ENCODE measurements at places on chromosomes 5 and 9.

DNA sequence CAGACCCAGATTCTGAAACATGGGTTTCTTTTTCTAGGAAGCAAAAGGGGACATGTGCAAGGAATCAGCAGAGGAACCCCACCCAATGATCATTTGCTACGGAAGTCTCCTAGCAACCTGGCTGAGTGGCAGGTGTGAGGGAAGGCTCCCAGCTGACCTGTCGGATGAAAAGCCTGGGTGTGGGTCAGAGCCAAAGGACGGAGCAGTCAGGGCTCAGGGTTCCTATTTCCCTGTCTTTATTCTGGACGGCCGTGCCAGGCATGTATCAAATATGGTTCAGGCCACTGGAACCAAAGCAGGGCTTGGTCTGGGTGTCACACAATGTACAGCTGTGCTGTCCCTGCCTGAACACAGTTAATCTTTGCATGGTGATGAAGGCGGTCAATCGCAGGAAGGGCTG lies 20.1 kb downstream of the STK10 start:
- no peak for DNase-seq

DNA sequence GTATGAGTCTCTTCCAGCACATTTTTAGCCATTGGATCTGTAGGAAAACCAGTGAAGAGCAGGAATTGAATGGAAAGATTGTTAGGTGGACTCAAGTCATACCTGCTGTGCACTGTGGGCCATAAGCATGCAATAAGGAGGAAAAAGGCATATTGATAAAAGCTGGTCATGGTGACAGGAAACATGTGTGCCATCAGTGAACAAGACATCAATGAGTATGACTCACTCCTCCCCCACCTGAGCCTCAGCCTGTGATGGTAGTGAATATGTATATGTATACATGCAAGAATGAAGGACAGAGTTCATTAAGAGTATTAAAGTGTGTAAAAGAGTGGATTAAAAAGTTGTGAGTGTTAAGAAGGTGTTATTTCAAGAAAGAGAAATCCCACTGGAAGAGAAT lies 164.5 kb downstream of the TMEM38B start:
- DNase-seq = no peak

DNA sequence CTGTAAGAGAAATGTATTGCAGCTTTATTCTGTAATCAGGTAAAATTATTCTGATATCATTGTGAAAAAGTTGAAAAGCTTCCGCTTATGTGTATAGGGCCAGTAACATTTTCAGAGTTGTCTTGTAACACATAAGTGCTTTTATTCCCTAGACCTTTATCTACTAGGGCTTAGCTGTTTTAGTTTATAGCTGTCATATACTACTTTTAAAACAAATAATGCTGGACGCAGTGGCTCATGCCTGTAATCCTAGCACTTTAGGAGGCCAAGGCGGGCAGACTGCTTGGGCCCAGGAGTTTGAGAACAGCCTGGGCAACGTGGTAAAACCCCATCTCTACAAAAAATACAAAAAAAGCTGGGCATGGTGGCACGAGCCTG lies 33.1 kb downstream of the SLC25A51 start:
- DNase-seq = no peak

DNA sequence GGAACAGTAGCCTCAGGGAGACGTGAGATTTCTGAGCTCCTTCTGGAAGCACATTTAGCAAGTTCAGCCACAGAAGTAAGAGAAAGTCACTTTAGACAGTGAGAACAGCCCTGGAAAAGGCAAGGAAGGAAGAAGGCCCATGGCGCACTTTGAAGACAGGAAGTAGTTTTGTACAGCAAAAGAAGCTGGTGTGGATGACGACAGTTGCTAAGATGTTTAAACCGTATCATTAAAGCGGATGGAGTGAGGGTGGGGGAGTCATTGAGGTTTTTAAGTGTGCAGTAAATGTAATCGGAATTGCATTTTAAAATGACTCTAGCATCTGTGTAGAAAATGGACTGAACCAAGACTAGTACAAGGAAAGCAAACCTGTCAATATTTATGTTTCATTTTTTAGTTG lies 15.3 kb upstream of the TRPM3 start:
- DNase-seq = no peak

DNA sequence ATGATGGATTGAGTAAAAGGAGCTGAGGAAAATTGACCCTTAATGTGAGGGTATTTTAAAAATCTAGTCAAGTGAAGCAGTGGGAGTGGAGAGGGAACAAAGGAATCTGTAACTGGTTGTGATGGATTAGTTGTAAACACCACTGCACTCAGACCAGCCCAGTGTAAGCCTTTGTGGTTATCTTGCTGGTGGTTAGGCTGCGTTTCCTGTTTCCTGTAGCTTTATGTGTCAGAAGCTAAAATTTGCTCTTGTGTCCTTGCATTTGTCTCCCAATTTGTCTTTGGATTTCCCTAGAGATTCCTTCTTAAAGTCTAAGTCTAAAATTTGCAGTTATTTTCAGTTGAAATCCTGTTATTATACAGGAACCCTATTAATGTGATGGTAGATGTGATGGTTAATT lies 6.3 kb downstream of the IFNA21 start:
- DNase-seq = no peak

GRCh38 chr5:128674837-128675446 lies 136.9 kb upstream of the FBN2 start:
- DNase-seq = no peak

GRCh38 chr9:128920381-128921058 lies at the start of gene PHYHD1:
TSS of gene PHYHD1 (plus strand) at chr9:128920982. CDS start at chr9:128922324, 1,342 bp downstream.
- no peak for DNase-seq

DNA sequence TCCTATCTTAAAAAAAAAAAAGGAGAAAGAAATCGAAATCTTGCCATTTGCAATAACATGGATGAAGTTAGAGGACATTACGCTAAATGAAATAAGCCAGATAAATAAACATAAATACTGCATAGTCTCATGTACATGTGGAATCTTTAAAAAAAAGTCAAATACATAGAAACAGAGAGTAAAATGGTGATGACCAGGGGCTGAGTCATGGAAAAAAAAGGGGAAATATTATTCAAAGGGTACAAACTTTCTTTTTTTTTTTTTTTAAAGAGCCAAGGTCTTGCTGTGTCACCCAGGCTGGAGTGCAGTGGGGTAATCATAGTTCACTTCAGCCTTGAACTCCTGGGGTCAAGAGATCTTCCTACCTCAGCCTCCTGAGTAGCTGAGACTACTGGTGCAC lies 310.1 kb downstream of the ZNF608 start:
- no peak for DNase-seq

DNA sequence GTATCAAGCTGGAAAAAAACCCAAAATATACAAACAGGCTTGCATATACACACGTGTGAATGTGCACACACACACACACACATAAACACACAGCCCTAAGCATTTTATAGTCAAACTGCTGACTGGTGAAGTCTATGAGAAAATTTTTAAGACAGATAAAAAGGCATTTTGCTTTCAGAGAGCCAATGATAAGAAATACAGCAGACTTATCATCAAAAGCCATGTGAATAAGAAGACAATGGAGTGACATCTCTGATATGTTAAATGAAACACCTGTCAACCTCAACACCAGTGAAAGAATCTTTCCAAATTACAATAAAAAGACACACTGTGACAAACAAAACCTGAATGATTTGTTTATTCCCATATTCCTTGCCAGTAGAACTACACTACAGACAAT lies 233.3 kb downstream of the CDH9 start:
- no peak for DNase-seq

DNA sequence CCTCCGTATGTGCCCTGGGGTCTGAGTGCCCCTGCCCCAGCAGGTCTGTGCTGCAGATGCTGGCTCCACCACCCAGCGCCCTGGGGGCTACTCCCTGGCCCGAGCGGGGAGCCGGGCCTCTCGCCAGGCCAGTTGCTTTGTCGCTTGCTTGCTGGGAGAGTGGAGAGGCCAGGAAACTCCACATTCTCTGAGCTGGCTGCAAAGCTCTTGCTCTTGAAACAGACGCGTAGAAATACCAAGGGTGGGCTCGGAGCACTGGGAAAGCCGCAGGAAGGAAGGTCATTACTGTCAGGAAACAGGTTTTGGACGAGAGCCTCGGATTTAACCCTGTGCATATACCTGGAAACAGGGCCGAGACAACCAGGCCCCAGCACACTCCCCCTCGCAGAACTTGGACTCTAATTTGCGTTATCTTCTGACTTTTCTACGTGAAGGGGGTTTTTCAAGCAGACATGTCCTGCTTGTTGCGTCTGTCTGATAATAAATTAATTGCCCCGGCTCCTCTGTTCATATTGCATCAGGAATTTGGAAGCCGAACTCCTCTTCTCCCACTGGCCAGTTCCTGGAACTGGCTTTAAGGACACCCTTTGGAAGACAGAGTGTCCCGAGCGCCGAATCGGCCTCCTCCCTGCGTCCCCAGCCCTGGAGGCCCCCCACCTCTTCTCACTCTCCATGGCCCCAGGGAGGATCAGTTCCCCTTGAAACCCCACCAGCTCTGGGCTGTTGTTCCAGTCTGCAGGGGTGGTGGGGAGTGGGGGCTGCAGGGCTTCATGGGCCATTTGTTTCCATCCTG lies 11.2 kb downstream of the ADAMTSL2 start:
- no peak for DNase-seq

DNA sequence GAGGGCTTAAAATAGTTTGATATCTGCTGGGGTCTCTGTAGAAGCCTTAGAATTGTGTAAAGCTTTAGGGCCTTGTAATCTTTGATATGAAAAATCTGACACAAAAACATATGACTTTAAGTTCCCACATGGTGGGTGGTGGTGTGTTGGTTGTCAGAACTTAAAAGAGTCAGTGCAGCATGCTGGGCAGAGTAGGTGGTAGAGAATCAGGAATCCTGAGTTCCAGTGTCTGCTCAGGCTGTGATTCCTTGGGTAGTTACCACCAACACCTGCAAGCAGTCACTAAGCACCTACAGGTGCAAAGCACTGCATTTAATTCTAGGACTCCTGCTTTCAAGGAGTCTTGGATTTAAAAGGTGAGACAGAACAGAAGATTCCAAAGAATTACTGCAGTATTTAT lies 144.6 kb downstream of the ACER2 start:
- no peak for DNase-seq

DNA sequence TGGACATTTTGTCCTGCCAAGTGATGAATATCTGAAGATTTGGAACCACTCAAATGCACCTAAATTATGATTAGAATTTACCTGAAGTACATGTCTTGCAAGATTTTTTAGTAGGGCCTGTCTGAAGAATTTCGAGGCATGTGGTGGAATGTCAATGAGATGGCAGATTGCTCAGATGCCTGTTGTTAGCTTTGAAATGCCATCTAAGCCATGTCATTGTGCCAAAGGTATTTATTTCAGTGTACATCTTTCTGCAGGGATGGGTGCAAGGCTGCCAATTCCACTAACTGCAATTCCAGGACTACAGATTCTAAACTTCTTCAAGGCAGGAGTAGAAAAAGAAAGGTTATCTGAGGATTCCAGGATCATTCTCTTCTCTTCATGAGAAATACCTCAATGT lies 9.1 kb upstream of the GNAQ start:
- no peak for DNase-seq

DNA sequence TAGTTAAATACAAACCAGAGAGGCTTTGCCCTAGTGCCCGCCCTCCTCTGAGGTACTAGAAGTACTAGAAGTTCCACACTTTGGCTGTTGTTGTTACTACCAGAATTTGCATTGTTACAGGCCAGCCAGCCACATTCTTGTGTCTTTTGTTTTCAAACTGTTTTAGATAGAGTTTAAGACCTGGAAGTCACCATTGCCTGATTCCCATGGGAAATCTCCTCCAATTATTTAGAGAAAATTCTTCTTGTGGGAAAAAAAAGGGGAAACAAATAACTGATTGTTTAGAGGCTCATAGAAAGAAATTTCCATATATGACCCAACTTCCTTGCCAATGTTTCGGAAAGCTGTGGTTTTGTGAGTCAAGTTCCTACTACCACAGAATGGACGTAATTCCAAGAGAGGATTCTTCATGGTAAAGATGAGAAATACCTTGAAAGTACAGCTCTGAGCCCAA lies 252.2 kb downstream of the GOLPH3 start:
- DNase-seq = no peak

DNA sequence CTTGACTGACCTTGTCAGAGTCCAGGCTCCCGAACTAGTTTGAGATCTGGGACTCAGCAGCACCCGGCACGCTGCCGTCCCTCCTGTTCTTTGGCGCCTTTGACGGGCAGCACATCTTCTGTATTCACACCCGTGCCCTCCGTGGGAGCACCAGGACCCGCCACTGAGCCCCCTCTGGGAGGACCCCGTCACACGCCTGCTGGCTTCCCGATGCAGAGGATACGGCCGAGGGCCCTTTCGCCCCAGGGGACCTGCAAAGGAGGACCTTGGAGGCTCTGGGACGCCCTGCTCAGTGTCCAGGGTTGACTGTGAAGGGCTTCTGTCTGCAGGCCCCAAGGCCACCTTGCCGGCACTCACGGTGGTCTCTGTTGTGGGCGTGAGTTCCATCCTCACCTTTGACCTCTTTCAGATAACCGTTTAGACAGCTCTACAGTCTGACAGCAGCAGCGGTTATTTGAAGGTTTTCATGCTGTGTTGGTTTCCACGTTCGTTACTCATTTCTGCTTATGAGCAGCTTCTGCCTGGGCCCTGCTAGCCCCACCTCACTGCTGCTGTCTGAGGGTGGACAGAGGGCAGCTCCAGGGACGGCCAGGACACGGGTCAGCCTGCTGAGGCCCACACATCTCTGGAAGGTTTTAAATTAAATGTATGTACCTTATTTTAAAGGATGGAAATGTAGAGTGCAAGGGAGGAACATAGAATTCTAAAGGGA lies 12.6 kb upstream of the EXOC3 start:
- no peak for DNase-seq

GRCh38 chr5:117982691-117983090 lies 1005.7 kb downstream of the DTWD2 start:
- DNase-seq = no peak

DNA sequence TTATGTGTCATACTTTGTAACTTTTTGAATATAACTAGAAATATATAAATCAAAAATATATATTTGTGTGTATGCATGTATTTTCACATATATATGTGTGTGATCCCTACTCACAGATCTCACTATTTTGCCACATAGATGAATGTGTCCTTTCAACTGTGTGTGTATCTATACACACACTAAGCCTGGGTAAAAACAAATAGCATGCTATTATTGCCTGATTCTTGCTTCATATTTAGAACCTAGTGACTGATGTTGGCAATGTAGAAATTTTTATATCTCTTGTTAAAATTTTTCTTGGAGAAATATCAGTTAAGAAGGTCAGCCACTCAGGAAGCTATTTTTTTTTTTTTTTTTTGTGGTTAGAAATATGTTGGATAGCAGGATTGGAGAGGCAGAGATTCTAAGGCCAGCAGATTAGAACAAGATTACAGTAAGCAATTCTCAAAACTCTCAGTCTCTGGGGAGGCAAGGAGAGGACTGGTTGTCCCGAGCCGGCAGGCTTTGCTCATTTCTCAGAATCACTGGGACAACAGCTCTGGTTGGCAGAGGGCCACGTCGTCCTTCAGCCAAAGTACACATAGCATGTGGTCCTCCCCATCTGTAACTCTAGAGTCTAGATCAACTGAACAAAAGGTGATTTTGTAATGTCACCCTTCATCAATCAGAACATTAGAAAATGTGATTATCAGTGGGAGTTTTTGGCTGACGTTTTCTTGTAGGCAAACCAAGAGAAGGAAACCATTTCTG lies 19.7 kb downstream of the C6 start:
- DNase-seq = no peak

- no peak for DNase-seq
These were observed 579 bp upstream of the FAM78A start for GRCh38 chr9:131276891-131277286.

All from activated B cell treated with CpG ODN at 0.5 μM for 24 hours (primary cell).